Breast epithelium (tissue), 4 donors: ENCODE measurements at places on chromosomes 11 and 22. TPM values are rescaled to one million over a fixed set of nuclear protein-coding genes. Genes with fewer than 3 reads are reported as not detected.

GRCh38 chr22:33361581-33361980, 303.4 kb upstream of the SYN3 start:
- no peak overlapping the region for H3K27ac ChIP-seq
- H3K27me3 ChIP-seq, result no peaks in the 10 kb centered on the region
- H3K36me3 ChIP-seq, result no peaks in the 10 kb centered on the region
- no peak overlapping the region for H3K4me3 ChIP-seq
- no peak for DNase-seq

The OR52E8 gene
- not detected for total RNA-seq

The CCDC89 gene
- total RNA-seq, result 1.6 TPM

DNA sequence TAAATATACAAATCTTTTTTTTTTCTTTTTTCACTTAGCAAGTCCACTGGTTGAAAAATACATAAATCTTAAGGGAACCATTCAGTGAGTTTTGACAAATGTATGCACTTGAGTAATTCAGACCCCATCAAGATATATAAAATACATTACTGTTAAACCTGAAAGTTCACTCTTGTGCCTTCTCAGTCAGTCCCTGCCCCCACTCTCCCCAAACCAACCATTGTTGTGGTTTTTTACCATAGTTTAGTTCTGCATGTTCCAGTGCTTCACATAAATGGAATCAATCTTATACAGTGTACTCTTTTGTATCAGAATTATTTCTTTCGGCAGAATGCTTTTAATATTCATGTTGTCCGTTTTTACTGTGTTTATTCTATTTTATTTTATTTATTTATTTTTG, 26.1 kb downstream of the RNF214 start:
- DNase-seq, result no peak
- no peaks in the 10 kb centered on the region for H3K4me1 ChIP-seq
- no peak overlapping the region for H3K4me3 ChIP-seq

GRCh38 chr11:72625691-72626413, 48.4 kb downstream of the PDE2A start:
- H3K27ac ChIP-seq, result peak overlapping the region; percentile 84
- no peaks in the 10 kb centered on the region for H3K4me1 ChIP-seq
- H3K27me3 ChIP-seq, result no peaks in the 10 kb centered on the region

DNA sequence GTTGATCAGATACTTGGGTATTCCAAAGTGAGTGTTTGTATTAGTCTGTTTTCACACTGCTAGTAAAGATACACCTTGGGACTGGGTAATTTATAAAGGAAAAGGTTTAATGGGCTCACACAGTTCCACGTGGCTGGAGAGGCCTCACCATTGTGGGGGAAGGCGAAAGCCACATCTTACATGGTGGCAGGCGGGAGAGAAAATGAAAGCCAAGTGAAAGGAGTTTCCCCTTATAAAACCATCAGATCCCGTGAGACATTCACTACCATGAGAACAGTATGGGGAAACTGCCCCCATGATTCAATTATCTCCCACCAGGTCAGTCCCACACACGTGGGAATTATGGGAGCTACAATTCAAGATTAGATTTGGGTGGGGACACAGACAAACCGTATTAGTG, 7.0 kb downstream of the TIMM10B start:
- no peak overlapping the region for H3K4me3 ChIP-seq
- no peaks in the 10 kb centered on the region for H3K27me3 ChIP-seq
- no peak overlapping the region for H3K27ac ChIP-seq
- DNase-seq, result no peak

DNA sequence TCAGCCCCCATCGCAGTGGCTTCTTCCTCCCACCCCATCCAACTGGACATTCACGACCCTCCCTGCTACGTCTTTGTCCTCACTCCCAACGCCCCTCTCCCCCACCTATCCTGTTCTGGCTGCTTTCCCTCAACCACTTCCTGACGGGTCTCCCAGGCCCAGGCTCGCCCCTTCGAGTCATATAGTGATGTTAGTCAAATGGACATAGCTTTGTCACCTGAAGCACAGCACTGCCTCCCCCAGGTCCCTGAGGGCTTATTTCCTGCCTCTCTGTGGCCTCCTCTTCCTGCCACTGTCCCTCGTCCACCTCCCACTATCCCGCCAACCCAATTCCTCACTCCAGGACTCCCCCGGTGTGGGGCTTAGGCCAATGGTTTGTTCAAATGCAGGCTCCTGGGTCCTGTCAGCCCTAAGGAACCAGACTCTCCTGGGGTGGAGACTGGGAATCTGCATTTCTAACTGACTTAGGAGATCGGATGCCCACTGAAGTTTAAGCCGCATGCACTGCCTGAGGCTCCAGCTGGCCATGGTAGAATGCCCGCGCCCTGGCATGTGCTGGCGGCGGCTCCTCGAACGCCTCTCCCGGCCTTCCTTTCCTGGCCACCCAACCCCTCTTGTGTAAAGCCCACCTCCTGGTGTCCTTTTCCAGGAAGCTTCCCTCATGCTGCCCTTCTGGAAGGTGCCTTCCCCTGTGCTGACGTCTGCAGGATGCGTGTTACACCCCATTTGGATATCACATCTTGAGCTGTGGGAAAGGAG, 18.3 kb downstream of the SUN2 start:
- H3K27me3 ChIP-seq, result no peaks in the 10 kb centered on the region
- H3K27ac ChIP-seq, result no peak overlapping the region
- peaks cover 34% of the 10 kb centered on the region for H3K36me3 ChIP-seq

DNA sequence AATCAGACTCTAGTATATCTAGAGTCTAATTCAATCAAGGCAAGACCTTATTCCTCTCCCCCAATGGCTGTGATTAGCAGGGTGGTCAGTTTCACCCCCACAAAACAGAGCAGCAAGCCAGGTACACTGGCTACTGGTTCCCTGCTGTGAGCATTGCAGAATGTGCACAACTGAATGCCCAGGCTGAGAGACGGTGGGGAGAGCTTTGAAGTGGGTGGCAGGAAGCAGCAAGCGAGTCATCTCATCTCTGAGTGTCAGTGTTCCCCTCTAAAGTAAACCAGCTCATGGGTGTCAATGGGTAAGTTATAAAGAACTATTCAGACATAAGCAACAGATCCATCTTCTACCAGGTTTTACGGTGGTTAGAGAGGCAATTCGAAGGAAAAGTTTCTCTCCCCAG, 37.6 kb downstream of the GAB4 start:
- DNase-seq, result no peak
- no peaks in the 10 kb centered on the region for H3K27me3 ChIP-seq
- no peaks in the 10 kb centered on the region for H3K4me1 ChIP-seq
- H3K27ac ChIP-seq, result no peak overlapping the region

- no peaks in the 10 kb centered on the region for H3K4me1 ChIP-seq
- H3K27ac ChIP-seq, result no peak overlapping the region
- no peak overlapping the region for H3K4me3 ChIP-seq
- H3K27me3 ChIP-seq, result peaks cover 94% of the 10 kb centered on the region
- no peak for DNase-seq
Measured at GRCh38 chr11:19347911-19348310, 107.2 kb upstream of the E2F8 start.

GRCh38 chr11:45771566-45772448, 33.1 kb upstream of the SLC35C1 start:
- H3K4me1 ChIP-seq, result no peaks in the 10 kb centered on the region
- peak overlapping the region; percentile 68 for H3K4me3 ChIP-seq
- peak; percentile 57 for DNase-seq
- H3K27me3 ChIP-seq, result no peaks in the 10 kb centered on the region
- peak overlapping the region; percentile 64 for H3K27ac ChIP-seq

The HTR3A gene
- total RNA-seq, result not detected

The APOL6 gene
- 21.2 TPM for total RNA-seq

DNA sequence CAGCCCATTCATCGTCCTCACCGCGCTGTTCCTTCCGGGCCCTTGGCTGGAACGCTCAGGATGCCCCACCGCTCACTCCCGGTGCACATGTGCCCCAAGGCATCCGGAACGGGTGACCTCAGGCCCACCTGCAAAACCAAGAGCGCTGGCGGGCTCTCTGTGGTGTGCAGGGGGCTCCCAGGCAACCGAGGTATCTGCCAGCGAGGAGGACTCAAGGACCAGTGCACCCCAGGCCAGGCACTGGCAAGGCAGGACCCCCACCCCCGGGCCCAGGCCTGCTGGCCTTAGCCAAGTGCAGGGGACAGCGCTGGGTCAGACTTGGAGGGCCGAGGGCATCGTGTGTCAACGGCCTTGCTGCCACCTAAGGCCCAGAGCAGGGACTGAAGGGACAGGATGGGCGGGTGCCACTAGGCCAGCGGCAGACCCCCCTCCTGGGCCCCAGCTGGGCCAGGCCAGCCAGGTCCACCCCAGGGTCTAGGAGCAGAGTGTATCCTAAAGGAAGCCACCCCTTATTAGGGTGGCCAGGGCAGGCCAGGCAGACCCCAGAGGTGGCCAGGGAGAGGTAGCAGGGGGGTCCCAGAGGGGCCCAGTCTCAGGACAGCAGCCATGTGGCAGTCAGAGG, 8.5 kb downstream of the TNNT3 start:
- H3K36me3 ChIP-seq, result no peaks in the 10 kb centered on the region
- no peaks in the 10 kb centered on the region for H3K27me3 ChIP-seq
- no peak for DNase-seq
- no peaks in the 10 kb centered on the region for H3K4me1 ChIP-seq
- H3K27ac ChIP-seq, result peak overlapping the region; percentile 72

The CAPN5 gene
- total RNA-seq, result 6.1 TPM

The LMO2 gene
- total RNA-seq, result 21.9 TPM

The ZFTA gene
- total RNA-seq, result 8.8 TPM

DNA sequence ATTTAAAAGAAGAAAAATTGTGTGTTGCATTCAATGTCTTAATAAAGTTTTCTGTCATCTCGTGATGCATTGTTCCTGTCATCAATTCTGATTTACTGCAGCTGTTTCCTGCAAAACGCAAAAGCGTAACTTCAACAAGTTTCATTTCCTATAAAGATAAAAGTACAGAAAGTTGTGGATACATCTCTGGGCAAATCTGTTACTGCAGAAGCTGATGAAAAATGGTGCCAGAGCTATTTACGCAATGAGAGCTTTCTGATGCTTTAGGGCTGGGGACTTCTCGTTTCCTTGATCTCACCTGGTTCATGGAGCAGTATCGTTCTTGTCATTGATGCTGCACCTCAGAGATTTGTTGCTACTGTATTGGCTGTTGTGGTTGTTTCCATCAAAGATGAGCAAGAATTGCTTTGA, 15.5 kb upstream of the MS4A12 start:
- H3K36me3 ChIP-seq, result no peaks in the 10 kb centered on the region
- H3K4me3 ChIP-seq, result no peak overlapping the region
- H3K27ac ChIP-seq, result no peak overlapping the region
- no peak for DNase-seq
- H3K4me1 ChIP-seq, result no peaks in the 10 kb centered on the region

The PRR33 gene
- not detected for total RNA-seq

The SCGB1D2 gene
- total RNA-seq, result not detected

- H3K27me3 ChIP-seq, result no peaks in the 10 kb centered on the region
- H3K4me3 ChIP-seq, result peak overlapping the region; percentile 51
- H3K27ac ChIP-seq, result peak overlapping the region; percentile 96
- H3K36me3 ChIP-seq, result no peaks in the 10 kb centered on the region
Measured at GRCh38 chr11:62842171-62842741, 2.9 kb upstream of the WDR74 start.

GRCh38 chr11:2428322-2428795, 16.0 kb downstream of the TRPM5 start:
- H3K27me3 ChIP-seq, result no peaks in the 10 kb centered on the region
- H3K4me3 ChIP-seq, result no peak overlapping the region
- peak; percentile 70 for DNase-seq
- no peaks in the 10 kb centered on the region for H3K4me1 ChIP-seq
- H3K27ac ChIP-seq, result no peak overlapping the region

GRCh38 chr11:126319374-126319740, 15.5 kb downstream of the DCPS start:
- H3K4me1 ChIP-seq, result peaks cover 7% of the 10 kb centered on the region
- no peak for DNase-seq
- no peaks in the 10 kb centered on the region for H3K36me3 ChIP-seq
- no peak overlapping the region for H3K4me3 ChIP-seq
- no peaks in the 10 kb centered on the region for H3K27me3 ChIP-seq
- peak overlapping the region; percentile 93 for H3K27ac ChIP-seq

DNA sequence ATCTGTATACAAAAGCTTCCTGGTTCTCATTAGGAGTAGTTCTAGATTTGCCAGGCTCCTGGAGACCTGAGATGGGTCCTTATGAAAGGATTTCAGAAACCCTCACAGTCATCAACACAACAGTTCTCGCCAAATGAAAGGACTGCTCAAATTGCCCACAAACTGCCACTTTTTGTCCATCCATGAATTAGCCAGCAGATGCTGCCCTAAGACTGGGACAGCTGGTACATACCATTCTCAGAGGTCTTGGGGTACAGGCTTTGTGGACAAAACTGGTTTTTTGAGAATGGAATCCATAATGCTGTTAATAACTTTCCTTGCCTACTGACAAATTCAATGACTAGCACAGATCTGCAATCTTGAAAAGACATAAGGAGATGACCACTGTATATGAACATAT, 23.4 kb upstream of the BDNF start:
- no peaks in the 10 kb centered on the region for H3K36me3 ChIP-seq
- H3K27ac ChIP-seq, result no peak overlapping the region
- DNase-seq, result no peak

The UVRAG gene
- 73.0 TPM for total RNA-seq

The SLC22A8 gene
- not detected for total RNA-seq

GRCh38 chr11:64598106-64598796, 7.2 kb downstream of the SLC22A12 start:
- H3K27ac ChIP-seq, result no peak overlapping the region
- H3K4me3 ChIP-seq, result no peak overlapping the region
- no peak for DNase-seq

DNA sequence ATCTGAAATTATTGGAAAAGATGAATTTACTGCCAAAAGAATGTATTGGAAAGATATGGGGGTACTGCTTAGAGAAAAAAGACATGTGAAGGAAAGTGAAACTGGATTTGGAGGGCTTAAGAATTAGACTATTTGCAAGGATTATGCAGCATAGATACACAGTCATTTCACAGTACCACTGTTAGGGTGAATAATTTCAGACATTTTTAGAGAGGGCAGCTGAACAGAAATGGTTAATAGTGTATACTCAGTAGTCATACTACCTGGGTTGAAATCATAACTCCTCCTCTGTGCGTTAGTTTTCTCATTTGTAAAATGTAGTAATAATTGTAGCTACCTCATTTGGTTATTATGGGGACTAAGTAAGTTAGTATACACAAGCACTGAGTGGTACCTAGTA, 33.0 kb downstream of the GAS2 start:
- H3K36me3 ChIP-seq, result no peaks in the 10 kb centered on the region
- H3K4me1 ChIP-seq, result no peaks in the 10 kb centered on the region
- no peak overlapping the region for H3K4me3 ChIP-seq

GRCh38 chr11:106101819-106102218, 24.4 kb downstream of the AASDHPPT start:
- no peak overlapping the region for H3K27ac ChIP-seq
- no peak overlapping the region for H3K4me3 ChIP-seq
- no peaks in the 10 kb centered on the region for H3K27me3 ChIP-seq

The VPREB1 gene
- not detected for total RNA-seq

- no peak overlapping the region for H3K27ac ChIP-seq
- no peaks in the 10 kb centered on the region for H3K27me3 ChIP-seq
- DNase-seq, result no peak
- no peaks in the 10 kb centered on the region for H3K36me3 ChIP-seq
- H3K4me3 ChIP-seq, result no peak overlapping the region
- H3K4me1 ChIP-seq, result no peaks in the 10 kb centered on the region
Measured at GRCh38 chr11:126497581-126498122, 142.2 kb downstream of the ST3GAL4 start.
